ENCODE measurements at places on chromosomes 11 and 22.
A peak's percentile ranks its signal among the peaks of the same experiment; 100 is the strongest.

DNA sequence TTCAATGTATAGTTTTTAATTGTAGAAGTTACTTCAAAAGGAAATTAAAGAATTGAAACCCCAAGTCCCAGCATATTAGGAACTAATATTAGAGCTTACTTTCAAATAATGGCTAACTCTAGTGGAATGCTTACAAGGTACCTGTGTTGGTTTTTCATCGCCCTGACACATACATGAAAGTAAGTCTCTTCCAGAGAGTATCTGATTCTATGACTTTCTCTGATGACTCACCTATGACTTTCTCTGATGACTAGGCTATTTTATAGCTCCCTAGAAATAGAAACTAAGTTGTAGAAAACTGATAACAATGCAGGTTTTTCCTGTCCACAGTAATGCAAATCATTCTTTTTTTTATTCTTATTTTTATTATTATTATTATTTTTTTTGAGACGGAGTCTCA, 33.6 kb upstream of the MMP7 start:
- DNase-seq: no peak

DNA sequence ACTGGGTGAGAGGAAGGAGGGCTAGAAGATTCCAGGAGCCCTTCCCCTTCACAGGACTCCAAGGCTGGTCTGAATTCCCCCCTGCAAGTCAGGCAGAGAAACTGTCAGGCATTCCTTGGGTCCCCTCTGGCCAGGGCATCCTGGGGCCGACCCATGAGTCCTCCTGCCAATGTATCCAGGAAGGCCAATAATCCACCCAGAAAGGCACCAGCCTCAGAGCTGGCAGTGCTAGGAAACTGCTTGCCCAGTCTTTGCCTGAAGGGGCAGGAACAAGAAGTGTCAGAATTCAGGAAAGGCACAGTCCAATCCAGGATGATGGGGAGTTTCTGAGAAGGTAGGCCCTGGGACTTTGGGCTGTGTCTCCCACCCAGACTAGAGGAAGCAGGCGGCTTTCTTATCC, 41.0 kb downstream of the BUD13 start:
- DNase-seq: no peak

DNA sequence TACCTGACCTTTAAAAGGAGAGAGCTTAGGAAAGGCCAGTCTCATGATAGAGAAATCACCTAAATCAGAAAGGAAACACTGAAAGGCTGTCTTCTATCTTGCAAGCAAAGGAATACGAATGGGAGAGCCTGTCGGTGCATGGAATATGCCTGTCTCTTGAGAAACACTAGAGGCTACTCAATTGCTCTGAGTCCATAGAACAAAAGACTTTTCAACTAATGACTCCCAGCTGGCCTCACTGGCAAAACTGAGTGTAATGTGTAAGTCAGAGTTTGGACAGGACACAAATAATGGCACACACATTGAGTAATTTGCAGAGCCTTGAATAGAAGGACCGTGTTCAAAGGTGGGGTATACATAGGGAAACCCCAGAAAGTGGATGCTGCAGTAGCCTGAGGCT, 171.0 kb upstream of the ARHGAP20 start:
- DNase-seq: no peak

DNA sequence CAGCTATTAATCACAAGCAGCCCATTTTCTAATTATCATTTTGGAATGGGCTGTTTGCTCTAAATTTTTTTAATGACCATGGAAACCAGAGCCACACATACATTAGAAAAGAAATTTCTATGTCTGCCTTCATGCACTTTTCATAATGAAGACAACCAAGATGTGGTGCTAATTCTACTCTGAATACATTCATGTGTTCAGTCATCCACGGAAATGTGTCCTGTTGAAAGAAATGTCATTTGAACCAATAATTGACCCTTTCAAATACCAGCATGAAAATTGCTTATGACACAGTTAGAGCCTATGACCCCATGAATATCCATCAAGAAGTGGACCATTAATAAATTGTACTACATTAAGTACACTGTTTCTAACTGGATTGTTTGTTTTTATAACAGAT, 99.7 kb upstream of the KCNA4 start:
- no peak for DNase-seq

- peak; percentile 31 for DNase-seq
These were observed 2.8 kb downstream of the IL17RA start for GRCh38 chr22:17087498-17088131.

DNA sequence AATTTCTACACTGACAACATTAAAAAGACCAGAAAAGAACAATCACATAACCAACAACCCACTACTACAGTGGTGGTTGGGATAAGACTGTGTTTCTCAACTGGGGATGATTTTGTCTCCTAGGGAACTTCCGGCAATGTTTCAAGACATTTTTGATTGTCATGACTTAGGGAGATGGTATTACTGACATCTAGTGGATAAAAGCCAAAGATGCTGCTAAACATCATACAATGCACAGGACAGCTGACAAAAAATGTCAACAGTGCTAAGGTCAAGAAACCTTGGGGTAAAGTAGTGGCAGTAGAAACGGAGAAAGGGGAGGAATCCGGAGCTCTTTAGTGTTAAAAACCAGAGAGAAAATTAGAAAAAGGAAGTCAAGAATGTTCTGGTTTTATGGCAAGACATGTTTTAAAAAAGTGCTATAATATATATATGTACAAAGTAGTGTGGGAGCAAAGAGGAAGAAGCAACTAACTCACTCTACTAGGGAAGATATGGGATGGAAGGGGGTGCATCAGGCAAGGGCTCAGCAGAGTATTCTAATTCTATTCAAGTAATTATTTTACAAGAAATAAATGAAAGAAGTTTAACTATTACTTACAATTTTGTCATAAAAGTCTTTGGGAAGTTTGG, 37.2 kb downstream of the CKAP5 start:
- DNase-seq: no peak

DNA sequence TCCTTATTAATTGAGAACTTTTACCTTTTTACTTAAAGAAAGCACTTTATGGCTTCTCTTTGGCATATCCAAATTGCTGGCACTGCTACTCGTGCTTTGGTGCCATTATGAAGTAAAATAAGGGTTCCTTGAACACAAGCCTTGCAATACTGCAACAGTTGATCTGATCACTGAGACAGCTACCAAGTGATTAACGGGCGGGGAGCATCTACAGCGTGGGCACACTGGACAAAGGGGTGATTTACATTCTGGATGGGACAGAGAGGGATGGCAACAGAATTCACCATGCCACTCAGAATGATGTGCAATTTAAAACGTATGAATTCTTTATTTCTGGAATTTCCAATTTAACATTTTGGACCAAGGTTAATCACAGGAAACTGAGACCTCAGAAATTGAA, 7.7 kb downstream of the CHRDL2 start:
- DNase-seq: no peak

DNA sequence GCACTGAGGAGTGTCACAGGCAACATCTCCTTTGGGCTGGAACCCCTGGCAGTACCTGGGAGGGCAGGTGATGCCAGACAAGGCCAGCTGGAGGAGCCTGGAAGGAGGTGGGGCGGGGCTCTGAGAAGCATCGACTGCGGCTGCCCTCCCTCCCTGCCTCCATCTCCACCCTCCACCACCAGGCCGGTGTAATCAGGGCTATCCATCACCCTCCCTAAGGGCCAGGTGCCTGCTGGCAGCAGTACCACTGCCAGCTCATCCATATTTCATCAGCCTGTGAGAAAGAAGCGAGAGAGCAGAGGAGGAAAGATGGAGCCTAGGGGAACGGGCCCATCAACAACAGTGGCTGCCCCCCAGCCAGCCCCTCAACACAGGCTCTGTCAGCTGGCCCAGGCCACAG, 51.4 kb upstream of the RASD2 start:
- DNase-seq: no peak

GRCh38 chr11:100719809-100720221, 32.7 kb downstream of the ARHGAP42 start:
- DNase-seq: no peak

DNA sequence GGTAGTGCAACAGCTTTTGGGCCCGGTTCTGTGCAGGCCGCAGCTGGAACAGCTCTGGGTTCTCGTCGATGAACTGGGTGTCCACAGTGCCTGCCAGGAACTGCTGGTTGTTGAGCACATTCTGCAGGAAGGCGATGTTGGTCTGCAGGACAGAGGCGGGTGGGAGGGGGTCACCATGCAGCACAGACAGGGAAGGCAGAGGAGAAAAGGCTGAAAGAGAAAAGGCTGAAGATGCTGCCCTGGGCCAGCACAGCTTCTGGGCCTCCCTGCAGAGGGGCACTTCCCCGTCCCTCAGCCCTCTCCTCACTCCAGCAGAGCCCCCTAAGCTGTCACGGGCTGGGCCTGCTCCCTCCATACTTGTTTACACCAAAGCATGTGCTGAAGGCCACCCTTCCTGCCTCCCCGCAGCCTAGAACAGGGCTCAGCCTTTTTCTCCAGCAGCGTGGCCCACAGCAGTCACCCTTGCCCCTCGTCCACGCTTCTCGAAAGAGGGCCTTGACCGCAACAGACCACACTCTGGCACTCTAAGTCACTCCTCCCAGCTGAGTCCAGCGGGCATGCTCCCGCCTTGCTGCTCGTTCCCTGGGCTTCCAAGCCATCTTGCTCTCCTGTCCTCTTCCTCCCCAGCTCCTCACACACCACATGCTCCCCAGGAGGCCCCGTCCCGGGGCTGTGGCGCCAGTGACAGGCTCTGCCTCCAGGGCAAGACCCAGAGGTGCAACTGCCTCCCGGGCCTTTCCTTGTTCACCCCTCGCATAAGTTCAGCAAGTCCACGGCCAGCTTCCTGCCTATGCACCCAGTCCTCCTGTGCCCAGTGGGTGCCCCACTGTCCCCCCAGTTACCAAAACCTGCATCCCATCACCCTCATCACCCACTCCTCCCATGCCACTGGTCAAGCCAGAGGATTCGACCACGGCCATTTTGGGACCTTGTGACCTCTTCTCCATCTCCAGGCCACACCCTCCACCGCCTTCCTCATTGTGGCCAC, 3.3 kb upstream of the LRFN4 start:
- no peak for DNase-seq

GRCh38 chr22:49772692-49773091, 55.0 kb downstream of the BRD1 start:
- DNase-seq: no peak

- peak; percentile 26 for DNase-seq
These were observed 3.9 kb upstream of the VSIG10L2 start for GRCh38 chr11:125941619-125942611.

DNA sequence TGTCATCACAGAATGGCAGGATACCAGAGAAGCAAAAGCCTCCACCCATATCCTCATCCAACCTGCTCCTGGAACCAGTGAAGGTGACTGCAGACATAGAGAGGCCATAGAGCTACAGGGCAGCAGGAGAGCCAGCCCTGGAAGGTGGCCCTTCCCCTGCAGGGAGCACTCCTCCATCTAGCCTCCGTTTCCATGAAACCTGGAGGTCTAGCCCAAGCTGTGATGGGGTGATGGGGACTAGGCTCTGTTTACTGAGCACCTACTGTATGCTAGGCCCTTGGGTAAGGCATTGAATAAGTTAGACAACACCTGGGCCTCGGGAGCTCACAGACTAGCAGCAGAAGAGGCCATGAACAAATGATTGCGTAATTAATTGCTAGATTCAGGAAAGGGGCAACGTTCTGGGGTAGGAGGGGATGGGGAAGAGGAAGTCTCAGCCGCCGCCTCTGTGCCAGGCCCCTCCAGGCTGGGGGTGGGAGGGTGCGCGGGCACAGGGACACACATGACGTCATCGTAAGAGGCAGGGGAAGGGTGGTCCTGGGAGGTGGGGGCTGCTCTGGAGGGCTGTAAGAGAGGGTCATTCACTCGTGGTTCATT, 784 bp upstream of the SYNGR1 start:
- no peak for DNase-seq

DNA sequence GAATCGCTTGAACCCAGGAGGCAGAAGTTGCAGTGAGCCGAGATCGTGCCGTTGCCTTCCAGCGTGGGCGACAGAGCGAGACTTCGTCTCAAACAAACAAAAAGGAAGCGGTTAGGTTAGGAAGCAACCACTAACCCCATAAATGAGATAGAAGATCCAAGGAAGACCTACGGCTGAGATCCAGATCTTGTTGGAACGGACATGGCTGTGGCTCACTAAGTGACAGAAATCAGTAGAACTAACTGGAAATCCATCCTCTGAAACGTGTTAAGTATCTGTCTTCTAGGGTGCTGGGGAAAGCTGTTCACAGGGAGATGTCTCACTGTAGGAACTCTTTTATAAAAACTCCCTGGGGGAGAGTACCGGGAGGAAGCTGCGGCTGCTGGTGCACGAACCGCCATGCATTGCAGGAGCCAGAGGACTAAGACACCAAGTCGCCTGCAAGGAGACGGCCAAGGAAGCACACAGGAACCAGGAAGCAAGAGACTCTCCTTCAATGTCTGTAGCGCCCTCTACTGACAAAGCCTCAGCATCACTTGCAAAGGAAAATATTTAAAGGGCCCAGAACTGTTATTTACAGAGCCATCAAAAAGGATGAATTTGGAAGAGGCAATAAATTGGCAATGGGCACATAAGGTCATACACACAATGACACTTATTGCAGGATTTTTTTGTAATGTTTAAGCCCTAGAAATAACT, 16.9 kb upstream of the SPTY2D1 start:
- DNase-seq: peak; percentile 18

GRCh38 chr11:20616920-20617319, 17.5 kb downstream of the SLC6A5 start:
- DNase-seq: no peak

- no peak for DNase-seq
These were observed 180.7 kb upstream of the NCAM1 start for GRCh38 chr11:112780351-112781087.

GRCh38 chr22:26849575-26849974, 192.2 kb downstream of the MIAT start:
- DNase-seq: no peak

DNA sequence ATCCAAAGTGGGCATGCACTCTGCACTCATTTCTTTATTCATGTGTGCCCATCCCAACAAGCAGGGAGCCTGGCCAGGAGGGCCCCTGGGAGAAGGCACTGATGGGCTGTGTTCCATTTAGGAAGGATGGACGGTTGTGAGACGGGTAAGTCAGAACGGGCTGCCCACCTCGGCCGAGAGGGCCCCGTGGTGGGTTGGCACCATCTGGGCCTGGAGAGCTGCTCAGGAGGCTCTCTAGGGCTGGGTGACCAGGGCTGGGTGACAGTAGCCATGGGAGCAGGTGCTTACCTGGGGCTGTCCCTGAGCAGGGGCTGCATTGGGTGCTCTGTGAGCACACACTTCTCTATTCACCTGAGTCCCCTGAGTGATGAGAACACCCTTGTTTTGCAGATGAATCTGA, 129.3 kb upstream of the B3GAT1 start:
- DNase-seq: no peak
